ENCODE measurements at places on chromosomes 16 and 17. TPM values are rescaled to one million over a fixed set of nuclear protein-coding genes. Genes with fewer than 3 reads are reported as not detected.

DNA sequence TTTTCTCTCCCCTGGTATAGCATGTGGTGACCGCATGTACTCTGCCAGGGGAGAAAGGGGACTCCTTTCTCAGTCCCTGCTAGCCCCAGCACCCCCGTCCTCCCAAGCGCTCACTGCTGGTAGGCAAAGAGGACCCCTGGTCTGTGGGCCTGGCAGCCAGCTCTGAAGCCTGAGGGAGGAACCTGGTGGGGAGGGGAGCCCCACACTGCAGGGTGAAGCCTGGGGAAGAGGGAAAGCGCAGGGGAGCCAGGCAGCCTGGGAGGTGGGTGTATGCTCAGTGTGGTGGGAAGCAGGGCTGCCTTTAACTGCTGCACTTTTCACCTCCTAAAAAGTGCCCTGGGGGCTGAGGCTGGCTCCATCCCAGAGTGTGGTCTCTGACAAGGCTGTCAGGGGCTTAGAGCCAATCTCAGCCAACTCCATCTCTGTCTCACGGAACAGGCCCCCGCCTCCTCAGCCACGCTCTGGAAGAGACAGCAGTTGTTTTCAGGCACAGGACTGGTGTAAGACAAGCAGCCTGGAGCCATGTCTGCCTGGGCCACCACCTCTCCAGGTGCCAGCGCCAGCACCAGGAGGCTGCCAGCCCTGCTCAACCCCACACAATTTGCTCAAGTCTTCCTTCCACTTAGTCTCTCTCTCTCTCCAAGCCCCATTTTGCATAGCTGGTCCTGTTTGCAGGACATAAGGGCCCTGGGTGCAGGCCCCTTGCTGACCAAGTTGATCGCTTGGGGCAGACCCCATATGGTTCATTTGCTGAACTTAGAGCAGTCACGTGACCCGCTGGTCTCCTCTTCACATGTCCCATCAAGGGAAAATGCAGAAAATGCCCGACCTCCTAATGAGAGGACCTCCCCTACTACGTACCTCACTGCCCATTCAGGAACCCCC, 14.7 kb upstream of the TBX2 start:
- no peak overlapping the region for H3K4me3 ChIP-seq

DNA sequence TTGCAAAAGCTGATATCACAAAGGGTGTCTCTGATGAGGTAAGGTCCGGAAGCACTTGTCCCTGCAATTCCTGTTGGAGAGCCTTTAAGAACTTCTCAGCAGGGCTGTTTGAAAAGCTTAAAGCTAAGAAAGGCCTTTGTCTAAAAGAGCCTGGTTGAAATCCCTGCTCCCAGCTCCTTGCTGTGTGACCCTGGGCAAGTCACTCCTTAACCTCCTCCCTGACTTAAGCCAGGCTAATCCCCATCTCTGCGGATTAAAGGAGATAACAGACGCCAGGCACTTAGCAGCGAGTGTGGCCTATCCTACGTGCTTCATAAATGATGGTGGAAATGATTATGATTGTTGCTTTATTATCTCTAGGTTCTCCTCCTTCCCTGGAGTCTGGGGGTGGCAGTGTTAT, 368.0 kb upstream of the RBFOX1 start:
- DNase-seq: no peak
- H3K27ac ChIP-seq: no peak overlapping the region
- no peaks in the 10 kb centered on the region for H3K4me1 ChIP-seq
- H3K4me3 ChIP-seq: no peak overlapping the region
- peaks cover 4% of the 10 kb centered on the region for H3K27me3 ChIP-seq
- no peaks in the 10 kb centered on the region for H3K36me3 ChIP-seq

DNA sequence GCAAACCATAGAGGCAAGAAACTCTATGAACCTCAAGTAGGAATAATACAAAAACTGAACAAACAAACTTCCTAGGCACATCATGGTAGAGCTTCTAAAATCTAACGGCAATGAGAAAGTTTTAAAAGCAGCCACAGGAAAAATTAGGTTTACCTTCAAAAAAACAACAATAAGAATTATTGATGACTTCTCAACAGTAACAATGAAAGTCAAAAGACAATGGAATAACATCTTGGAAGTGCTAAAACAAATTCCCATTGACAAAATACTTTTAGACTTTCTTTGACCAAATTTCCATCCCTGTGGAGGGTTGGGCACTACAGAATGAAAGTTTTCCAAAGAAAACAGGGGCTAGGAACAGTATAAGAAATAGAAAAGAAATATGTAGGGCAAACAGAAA, 222.9 kb upstream of the ERCC4 start:
- H3K4me3 ChIP-seq: no peak overlapping the region
- H3K4me1 ChIP-seq: no peaks in the 10 kb centered on the region
- DNase-seq: no peak
- no peak overlapping the region for H3K27ac ChIP-seq
- H3K27me3 ChIP-seq: no peaks in the 10 kb centered on the region
- no peaks in the 10 kb centered on the region for H3K36me3 ChIP-seq

DNA sequence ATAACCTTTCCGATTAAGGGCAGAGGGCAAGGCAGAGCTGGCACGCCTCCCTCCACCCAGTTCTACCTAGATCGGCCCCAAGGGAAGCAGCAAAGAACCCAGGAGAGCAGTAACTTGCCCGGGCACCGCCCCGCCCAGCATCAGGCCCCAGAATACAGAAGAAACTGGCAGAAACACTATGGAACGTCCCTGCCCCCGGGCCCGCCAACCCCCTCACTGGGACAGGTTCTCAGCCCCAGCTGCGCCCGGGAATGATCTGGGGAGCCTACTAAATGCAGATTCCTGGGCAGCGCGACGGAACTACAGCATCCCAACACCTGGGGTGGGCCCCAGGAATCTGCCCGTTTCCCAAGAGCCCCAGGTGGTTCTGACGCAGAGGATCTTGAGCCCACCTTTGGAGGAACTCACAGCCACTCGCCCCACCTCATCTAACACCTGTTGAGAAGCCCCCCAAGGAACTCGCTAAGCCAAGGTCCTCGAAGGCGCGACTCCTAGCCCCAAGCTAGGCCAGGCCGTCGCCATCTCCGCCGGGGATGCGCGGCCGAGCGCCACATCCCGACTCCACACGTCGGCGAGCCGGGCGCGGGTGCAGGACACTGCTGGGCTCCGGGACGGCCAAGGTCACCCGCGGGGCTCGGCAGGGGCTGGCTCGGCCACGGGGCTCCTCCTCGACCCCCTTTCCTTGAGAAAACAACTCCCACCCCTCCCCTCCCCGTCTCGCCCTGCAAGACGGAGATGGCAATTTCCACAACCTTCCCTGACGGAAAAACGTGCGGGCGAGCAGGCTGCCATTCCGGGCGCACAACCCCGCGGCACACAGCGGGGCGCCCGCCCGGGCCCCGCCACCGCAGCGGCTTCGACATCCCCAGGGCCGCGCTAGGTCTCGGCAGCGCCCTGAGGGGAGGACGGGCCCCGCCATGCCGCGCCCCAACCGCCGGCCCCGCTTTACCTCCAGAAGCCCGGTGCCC, 913 bp downstream of the CDIP1 start:
- H3K4me1 ChIP-seq: peaks cover 7% of the 10 kb centered on the region
- DNase-seq: peak; percentile 35
- no peaks in the 10 kb centered on the region for H3K36me3 ChIP-seq

DNA sequence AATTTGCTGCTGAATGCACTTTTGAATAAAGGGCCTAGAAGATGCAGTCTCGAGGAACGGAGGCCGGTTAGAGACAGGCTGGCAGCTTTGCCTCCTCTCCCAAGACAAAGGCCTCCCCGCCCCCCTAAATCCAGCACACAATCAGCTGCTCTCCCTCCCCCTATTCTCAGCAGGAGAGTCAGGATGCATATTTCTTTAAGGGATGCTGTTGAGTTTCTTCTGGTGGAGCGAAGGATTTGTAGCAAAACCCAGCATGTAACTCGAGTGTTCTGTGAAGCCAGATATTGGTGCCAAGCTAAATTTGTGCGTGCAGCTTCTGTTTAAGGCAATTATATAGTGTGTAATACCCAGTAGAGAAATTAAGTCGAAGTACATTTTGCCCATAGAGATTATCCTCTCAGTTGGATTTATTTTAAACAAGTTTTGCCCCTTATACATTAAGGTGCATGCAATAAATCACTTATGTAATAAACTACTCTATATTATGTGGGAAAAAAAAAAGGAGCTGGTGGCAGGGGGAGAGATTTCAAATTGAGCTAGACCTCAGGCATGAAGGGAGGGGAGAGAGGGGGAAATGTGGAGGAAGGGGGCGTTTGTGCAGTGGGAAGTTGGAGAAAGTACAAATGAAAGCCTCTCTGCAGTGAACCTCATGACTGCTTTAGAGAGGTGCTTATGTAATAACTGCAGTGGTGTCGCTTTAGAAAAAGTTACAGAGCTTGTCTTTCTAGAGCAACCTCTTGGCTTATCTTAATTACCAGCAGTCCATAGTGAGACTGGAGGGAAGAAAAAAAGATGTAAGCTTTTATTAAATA, 599.2 kb downstream of the MAF start:
- no peaks in the 10 kb centered on the region for H3K27me3 ChIP-seq
- DNase-seq: peak; percentile 47
- no peaks in the 10 kb centered on the region for H3K4me1 ChIP-seq
- no peak overlapping the region for H3K4me3 ChIP-seq
- H3K36me3 ChIP-seq: no peaks in the 10 kb centered on the region
- H3K27ac ChIP-seq: no peak overlapping the region

DNA sequence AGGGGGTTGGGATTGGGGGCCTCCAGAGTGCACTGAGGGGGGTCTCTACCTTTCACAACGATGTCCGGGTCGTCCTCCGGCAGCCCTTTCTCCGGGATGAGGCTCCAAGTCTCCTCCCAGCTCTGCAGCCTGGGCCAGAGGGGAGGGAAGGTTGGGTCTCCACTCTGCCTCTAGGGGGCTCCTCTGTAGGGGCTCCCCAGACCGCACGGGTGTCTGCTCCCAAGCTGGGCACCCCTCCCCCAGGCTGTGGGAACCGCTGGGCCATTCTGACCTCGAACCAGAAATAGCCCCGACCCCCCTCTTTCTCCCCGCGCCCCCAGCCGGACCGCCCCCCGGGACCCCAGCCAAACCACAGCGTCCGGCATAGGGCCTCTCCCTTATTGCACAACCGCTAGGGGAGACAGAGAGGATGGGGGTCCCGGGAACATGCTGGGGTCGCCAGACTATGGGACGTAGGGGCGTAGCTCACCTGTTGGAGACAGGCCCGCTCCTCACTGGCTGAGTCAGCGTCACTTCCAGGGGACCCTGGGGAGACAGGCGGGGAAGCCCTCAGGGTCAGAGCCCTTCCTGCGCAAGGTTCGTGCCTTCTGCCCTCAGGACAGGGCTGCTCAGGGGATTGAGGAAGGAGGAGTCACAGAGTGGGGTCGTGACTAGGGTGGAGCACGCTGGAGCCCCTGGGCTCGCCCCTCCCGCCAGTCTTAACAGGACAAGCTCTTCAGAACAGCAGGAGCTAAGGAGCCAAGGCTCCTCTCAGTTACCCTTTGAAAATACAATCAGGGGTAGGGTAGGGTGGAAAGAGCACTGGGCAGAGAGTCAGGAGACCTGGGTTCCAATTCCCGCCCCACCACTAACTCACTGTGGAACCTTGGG, 2.7 kb downstream of the PLEKHH3 start:
- peaks cover 41% of the 10 kb centered on the region for H3K36me3 ChIP-seq
- H3K27me3 ChIP-seq: no peaks in the 10 kb centered on the region
- DNase-seq: peak; percentile 72
- no peak overlapping the region for H3K4me3 ChIP-seq
- peak overlapping the region; percentile 17 for H3K27ac ChIP-seq

- DNase-seq: no peak
- no peaks in the 10 kb centered on the region for H3K27me3 ChIP-seq
- H3K4me3 ChIP-seq: no peak overlapping the region
- H3K27ac ChIP-seq: peak overlapping the region; percentile 83
- peaks cover 7% of the 10 kb centered on the region for H3K4me1 ChIP-seq
These were observed 669 bp upstream of the DCTPP1 start for GRCh38 chr16:30430428-30430970.

DNA sequence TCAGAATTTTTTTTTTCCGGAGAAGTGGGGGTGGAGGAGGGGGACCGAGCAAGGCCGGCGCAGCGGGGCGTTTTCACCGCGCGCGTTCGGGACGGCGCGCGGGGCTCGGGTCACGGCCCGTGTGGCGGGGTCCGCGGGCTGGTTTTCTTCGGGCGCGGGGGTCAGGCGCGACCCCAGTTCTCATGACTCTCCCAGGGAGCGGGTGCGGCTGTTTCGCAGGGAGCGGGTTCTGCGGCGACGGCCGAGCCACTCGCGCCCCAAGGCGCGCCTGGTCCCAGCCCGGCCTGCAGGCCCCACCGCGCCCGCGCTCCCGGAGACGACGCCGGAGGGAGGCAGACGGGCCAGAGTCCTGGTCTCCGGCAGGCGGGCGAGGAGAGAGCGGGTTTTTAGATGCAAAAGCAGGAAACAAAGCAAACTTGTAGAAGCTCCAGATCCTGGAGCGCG, 1.0 kb downstream of the BAHCC1 start:
- H3K4me1 ChIP-seq: peaks cover 51% of the 10 kb centered on the region
- H3K36me3 ChIP-seq: peaks cover 1% of the 10 kb centered on the region
- H3K4me3 ChIP-seq: peak overlapping the region; percentile 76
- no peaks in the 10 kb centered on the region for H3K27me3 ChIP-seq
- DNase-seq: no peak

- H3K27me3 ChIP-seq: no peaks in the 10 kb centered on the region
- H3K4me3 ChIP-seq: no peak overlapping the region
- no peak for DNase-seq
- H3K4me1 ChIP-seq: no peaks in the 10 kb centered on the region
- H3K27ac ChIP-seq: no peak overlapping the region
These were observed 346.6 kb downstream of the SNX29 start for GRCh38 chr16:12323007-12323758.

DNA sequence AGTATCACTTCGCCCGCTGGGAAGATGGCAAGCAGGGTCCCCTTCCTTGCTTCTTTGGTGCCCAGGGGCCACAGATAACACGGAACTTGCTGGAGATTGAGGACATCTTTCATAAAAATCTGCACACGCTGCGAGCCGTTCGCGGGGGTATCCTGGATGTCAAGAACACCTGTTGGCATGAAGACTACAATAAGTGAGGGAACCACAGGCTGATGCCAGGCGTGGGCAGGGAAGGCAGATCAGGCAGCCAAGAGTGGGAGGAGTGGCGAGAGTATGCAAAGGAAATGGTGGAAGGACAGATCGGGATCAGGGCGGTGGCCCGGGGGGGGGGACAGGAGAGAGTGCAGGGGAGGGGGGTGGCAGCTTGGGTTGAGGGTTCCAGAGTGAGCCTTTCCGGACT, 22.2 kb downstream of the DNAH2 start:
- no peaks in the 10 kb centered on the region for H3K27me3 ChIP-seq
- no peak overlapping the region for H3K27ac ChIP-seq
- no peak for DNase-seq
- peaks cover 4% of the 10 kb centered on the region for H3K4me1 ChIP-seq

- no peak overlapping the region for H3K27ac ChIP-seq
- no peaks in the 10 kb centered on the region for H3K4me1 ChIP-seq
- peak; percentile 12 for DNase-seq
These were observed 294.5 kb downstream of the SNX29 start for GRCh38 chr16:12271006-12271405.

GRCh38 chr16:72552654-72553053, 380.7 kb upstream of the PMFBP1 start:
- no peak overlapping the region for H3K4me3 ChIP-seq
- no peaks in the 10 kb centered on the region for H3K27me3 ChIP-seq
- no peaks in the 10 kb centered on the region for H3K36me3 ChIP-seq
- H3K4me1 ChIP-seq: no peaks in the 10 kb centered on the region
- no peak for DNase-seq

GRCh38 chr17:71337938-71338337, 782.9 kb upstream of the SOX9 start:
- no peak overlapping the region for H3K27ac ChIP-seq
- no peaks in the 10 kb centered on the region for H3K4me1 ChIP-seq
- no peaks in the 10 kb centered on the region for H3K27me3 ChIP-seq
- DNase-seq: peak; percentile 68
- H3K36me3 ChIP-seq: no peaks in the 10 kb centered on the region

Gene KRTAP4-1
- not detected for total RNA-seq

All from lung (tissue), 17 donors.